IPS-NIHi11 (cell line): ENCODE measurements at places on chromosomes 4 and X.

- DNase-seq, result no peak
Observed at GRCh38 chr4:57351731-57352130, 241.5 kb upstream of the IGFBP7 start.

GRCh38 chr4:11843340-11843739 is 414.6 kb upstream of the HS3ST1 start:
- no peak for DNase-seq

DNA sequence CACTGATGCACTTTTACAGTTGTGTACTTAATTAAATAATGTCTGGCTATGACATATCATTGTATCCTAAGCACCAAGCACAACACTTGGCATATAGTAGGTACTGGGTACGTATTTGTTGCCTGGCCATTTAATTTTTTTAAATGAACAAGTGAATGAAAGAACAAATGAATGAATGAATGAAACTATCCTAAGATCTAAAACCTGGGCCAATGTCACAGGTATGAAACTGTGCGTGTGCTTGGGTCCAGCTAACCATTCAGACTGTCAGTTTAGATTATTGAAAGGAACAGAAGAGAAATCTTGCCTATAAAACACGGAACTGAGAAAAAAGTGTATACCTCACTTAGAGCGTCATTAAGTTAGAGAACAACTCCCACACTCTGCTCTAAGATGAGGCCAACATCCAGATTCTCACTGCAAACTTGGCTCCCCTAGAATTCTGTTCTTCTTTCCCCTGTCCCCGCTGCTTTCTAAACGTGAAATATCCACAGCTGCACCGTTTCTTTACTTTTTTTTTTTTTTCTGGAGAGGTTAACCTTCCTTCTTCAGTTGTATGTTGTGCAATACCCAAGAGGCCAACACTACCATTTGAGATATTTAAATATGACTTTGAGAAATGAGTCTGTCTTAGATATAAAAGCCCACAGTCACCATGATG is 17.3 kb upstream of the SEL1L3 start:
- no peak for DNase-seq

DNA sequence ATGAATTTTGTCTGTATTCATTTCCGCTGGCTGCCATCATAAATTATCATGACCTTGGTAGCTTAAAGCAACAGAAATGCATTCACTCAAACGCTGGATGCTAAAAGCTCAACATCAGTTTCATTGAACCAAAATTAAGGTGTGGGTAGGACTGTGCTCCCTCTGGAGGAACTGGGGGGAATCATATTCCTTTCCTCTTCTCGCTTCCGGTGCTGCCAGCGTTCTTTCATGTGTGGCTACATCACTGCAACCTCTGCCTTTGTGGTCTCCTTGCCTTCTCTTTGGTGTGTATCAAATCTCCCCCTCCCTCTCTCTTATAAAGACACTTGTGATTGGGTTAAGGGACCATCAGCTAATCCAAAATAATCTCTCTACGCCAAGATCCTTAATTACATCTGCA is 39.5 kb downstream of the NEIL3 start:
- no peak for DNase-seq

DNA sequence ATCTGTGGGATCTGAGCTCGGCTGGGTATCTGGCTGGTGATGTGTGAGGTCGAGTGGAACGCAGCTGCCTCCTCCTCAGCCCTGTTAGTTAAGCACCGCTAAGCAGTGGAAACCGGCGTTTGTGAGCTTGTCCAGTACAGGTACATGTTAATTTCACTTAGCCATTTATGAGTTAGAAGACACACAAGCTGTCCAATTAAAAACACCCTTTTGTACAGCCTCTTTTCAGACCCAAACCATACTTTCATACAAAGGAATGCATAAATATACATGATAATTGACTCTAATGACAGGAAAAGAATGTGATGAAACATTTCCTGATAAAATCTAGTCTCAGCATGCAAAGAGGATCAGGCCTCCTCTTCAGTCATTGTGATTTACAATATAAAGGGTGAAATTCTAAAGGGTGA is 163.6 kb upstream of the FAT1 start:
- no peak for DNase-seq

DNA sequence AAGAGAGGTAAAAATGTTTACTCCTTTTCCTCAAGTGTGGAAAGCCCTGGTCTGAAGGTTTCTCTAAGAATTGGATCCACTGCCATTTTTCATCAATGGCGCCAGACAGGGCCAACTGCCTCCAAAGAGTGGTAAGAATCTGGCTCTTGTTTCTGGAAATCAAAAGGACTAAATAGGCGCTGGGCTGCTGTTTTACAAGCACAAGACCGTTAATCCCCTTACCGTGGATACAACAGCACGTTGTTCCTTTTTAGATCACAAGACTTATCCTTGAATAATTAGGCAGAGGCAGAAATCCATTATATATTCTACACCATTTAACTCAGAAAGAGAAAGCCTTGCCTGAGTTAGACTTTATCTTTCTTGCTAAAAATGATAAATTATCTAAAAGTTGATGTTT is 10.6 kb downstream of the CLTRN start:
- no peak for DNase-seq

DNA sequence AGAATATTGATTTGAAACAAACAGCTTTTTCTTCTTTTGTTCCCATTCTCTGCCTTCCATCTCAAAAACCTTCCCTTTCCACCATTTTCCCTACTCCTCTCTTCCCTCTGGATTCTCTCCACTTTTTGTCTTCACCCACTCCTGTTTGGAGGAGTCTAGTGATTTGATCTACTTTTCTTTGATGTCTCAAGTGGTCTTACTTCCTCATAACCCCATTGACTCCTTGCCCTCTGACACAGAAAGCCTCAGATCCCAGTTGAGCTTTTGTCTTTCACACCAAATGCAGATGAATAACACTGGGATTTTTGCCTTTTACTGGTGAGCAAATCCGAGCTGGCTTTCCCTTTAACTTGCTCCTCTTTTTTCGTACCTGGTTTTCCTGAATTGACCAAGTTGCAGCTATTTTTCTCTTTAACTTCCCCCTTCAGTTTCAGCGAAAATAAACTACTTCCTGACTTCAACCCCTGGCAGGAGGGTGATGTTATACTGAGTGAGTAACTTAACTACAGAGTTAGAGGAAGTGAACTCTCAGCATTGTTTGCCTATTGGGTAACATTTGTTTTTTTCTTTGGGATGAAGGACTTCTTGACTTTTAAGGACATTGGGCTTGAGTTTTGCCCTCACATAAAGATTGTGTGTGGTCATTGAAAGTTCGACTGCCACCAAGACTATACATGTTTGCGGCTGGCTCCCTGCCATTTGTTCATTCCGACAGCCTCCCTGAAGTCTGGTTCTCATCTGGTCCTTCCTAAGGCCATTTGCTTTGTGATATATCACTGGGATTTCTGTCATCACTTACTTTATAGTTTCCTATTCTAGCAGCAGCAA is 392.8 kb upstream of the NR3C2 start:
- no peak for DNase-seq
